Muscle of leg (tissue), 16 donors: ENCODE measurements at places on chromosomes 2 and 18. TPM values are rescaled to one million over a fixed set of nuclear protein-coding genes. Genes with fewer than 3 reads are reported as not detected.

DNA sequence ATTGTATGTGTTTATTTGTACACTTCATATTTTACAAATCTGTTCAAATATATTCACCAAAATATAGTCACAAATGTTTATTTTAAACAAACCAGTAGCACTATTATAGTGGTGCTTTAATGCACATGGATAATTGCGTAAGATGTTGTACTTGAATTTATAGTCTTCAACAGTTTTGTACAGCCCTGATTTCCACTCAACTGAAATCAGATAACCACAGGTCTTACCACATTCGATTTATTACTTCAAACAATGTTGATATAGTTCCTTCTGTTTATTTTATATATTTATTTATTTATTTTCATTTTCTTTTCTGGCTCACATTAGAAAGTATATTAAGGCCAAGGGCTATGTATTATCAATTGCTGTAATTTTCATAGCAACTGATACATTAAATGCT is 99.4 kb upstream of the ZNF804A start:
- H3K36me3 ChIP-seq = no peaks in the 10 kb centered on the region
- no peak overlapping the region for H3K27ac ChIP-seq
- no peak for DNase-seq
- no peak overlapping the region for H3K4me3 ChIP-seq
- no peaks in the 10 kb centered on the region for H3K27me3 ChIP-seq

UGT1A3 gene
- not detected for polyA plus RNA-seq

APLF gene
- polyA plus RNA-seq = 2.1 TPM

GRCh38 chr2:163626639-163627109 is 109.1 kb downstream of the FIGN start:
- DNase-seq = no peak
- no peaks in the 10 kb centered on the region for H3K36me3 ChIP-seq
- no peaks in the 10 kb centered on the region for H3K4me1 ChIP-seq
- H3K27me3 ChIP-seq = no peaks in the 10 kb centered on the region
- H3K4me3 ChIP-seq = no peak overlapping the region

- no peaks in the 10 kb centered on the region for H3K36me3 ChIP-seq
- H3K4me1 ChIP-seq = peaks cover 21% of the 10 kb centered on the region
- H3K27ac ChIP-seq = no peak overlapping the region
Observed at GRCh38 chr2:21270708-21271122, 146.9 kb downstream of the TDRD15 start.

MRO gene
- 0.21 TPM for polyA plus RNA-seq

- H3K4me3 ChIP-seq = no peak overlapping the region
- no peak overlapping the region for H3K27ac ChIP-seq
- no peaks in the 10 kb centered on the region for H3K36me3 ChIP-seq
- no peak for DNase-seq
- no peaks in the 10 kb centered on the region for H3K4me1 ChIP-seq
Observed at GRCh38 chr2:100703739-100704138, 116.2 kb upstream of the NPAS2 start.

GALR1 gene
- 0.05 TPM for polyA plus RNA-seq

- peaks cover 23% of the 10 kb centered on the region for H3K4me1 ChIP-seq
- DNase-seq = no peak
- peaks cover 2% of the 10 kb centered on the region for H3K36me3 ChIP-seq
Observed at GRCh38 chr2:65375723-65376122, 56.7 kb downstream of the SPRED2 start.

GPR155 gene
- polyA plus RNA-seq = 4.4 TPM

DNA sequence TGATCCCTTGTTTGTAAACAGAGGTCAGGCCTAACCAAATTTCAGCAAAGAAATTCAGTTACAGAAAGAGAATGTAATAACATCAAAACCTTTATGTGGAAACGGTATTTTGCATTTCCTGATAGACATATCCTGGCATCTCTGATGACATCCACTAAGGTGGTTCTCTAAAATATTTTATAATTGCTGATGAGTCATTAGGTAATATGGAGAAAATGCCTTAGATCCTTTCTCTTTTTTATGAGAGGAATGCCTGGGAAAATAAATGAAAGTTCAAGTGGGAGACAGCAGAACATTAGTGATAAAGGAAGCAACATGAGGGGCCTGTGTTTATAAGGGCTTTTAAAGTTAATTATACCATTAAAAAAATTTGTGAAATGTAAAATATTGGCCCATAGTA is 72.6 kb downstream of the PLCL1 start:
- H3K27me3 ChIP-seq = no peaks in the 10 kb centered on the region
- peaks cover 7% of the 10 kb centered on the region for H3K4me1 ChIP-seq
- no peak overlapping the region for H3K27ac ChIP-seq
- no peaks in the 10 kb centered on the region for H3K36me3 ChIP-seq

DNA sequence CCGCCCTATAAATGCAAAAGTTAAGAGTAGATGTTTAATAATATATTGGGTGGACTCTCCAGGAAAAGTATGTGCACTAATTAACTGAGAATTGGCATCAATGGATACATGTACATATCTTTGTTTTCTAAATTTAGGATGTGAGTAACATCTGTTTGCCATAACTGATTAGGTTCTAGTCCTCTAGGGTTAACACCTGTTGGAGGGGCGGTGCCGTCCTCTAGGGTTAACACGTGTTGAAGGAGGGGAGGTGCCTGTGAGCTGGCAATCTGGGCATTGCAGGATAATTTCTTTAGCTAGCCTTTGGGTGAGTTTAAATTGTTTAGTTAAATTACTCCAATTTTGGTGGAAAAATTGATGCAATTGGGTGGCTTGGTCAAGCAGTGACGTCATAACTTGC is 30.9 kb downstream of the HTR2B start:
- DNase-seq = no peak
- no peaks in the 10 kb centered on the region for H3K4me1 ChIP-seq
- H3K27me3 ChIP-seq = no peaks in the 10 kb centered on the region

PER2 gene
- 5.2 TPM for polyA plus RNA-seq

- DNase-seq = no peak
- no peaks in the 10 kb centered on the region for H3K4me1 ChIP-seq
- H3K4me3 ChIP-seq = no peak overlapping the region
- H3K27ac ChIP-seq = no peak overlapping the region
- no peaks in the 10 kb centered on the region for H3K36me3 ChIP-seq
Observed at GRCh38 chr2:237043866-237044265, 41.8 kb upstream of the COPS8 start.
